ENCODE measurements at places on chromosomes 4 and X.

DNA sequence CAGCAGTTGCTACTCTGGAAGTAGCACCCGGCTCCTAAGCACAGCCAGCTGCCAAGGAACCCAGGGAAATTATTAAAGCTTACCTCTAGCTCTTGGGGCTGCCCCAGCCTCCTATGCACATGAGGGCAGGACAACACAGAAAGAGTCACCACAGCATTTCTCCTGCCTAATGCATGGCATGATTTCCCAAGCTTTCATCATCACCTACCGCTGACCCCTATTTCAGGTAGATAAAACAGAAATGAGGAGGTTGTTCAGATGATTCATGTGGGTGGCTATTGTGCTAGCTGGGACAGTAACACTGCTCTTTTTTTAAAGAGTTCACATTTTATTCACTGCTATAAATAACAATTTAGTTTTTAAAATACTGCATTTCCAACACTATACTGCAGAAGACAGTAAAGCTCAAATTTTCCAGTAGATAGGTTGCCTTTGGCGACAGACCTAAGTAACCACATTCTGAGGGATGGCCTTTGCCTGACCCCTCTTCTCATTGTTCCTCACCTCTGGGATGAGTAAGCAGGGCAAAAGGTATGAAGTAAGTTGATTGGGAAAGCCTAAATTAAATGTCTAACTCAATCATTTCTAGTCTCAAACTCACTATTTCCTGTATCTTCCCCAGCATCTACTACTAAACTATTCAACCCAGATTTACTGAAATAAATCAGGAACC, 16.7 kb downstream of the CASK start:
- DNase-seq: no peak

DNA sequence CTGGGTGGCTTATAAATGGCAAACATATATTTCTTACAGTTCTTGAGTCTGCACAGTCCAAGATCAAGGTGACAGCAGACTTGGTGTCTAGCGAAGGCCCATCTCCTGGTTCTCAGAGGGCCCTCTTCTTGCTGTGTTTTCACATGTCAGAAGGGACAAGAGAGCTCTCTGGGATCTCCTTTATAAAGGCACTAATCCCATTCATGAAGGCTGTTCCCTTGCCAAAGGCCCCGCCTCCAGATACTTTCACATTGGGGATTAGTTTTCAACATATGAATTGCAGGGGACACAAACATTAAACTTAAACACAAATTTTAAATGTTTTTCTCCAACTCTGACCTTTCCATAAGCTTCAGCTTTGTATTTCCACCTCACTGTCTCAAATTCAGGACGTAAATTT, 1135.0 kb upstream of the TENM3 start:
- DNase-seq: no peak

DNA sequence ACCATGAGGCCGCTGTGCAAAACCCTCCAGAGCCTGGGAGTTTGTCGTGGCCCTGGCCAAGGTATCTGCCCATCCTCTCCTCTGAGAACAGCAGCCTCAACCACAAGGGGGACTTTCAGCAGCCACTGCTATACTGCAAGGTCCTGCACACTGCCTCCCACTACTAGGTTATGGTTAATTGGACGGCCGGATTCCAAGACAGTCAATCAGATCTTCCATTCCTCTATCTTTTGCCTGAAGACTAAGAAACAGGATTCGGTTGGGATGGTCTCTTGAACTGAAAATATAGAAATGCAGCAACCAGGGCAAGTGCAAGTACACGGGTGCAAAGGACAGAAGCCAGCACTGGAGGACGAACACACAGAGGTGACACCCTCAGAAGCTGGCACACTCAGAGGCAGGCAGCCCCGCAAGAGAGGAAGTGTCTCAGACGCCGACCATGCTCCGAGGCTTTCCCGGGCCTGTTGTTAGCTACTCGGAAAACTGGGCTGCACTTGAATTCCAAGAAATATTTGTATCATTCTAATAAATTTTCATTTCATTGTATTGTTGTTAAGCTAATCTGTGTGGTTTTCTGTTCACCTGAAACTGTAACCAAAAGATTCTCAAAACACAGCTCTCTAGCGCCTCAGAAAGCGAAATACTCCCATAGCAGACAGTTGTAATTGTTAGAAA, 63.3 kb downstream of the AFAP1 start:
- no peak for DNase-seq

DNA sequence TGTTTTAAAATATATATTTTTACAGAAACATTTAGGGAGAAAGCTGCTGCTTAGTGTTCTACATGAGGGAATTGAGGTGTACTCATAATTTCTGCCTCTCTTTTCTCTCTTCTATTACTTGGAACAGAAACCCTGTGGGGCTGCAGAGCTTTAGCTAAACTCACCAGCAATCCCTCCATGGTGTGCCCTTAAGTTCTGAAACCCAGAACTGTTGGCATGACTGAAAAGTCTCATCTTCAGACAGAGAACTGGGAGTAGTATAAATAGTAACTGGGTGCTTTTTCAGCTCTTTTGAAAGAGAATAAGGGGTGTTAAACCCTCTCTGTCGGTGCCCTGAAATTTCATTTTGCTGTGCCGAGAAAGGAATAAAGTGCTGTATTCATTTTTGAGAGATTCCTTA, 294.9 kb upstream of the BOD1L1 start:
- no peak for DNase-seq

DNA sequence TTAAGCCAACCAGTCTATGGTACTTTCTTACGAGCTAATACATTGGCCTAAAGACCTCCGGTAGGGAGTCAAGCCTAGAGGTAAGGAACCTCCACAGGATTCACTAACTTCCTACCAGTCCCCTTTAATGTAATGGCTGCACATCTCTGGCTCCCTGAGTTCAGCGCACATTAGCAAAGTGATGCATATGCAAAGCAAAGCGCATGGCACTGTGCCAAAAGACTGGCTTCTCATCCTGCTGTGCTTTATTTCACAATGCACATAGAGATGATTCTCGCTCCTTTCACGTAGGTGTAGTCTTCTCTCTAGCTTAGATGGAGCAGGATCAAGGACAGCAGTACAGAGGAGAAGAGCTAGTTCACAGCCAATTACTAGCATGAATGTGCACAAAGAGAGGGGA, 14.6 kb upstream of the CLTRN start:
- DNase-seq: no peak

GRCh38 chr4:144556636-144557035, 89.3 kb upstream of the HHIP start:
- no peak for DNase-seq

DNA sequence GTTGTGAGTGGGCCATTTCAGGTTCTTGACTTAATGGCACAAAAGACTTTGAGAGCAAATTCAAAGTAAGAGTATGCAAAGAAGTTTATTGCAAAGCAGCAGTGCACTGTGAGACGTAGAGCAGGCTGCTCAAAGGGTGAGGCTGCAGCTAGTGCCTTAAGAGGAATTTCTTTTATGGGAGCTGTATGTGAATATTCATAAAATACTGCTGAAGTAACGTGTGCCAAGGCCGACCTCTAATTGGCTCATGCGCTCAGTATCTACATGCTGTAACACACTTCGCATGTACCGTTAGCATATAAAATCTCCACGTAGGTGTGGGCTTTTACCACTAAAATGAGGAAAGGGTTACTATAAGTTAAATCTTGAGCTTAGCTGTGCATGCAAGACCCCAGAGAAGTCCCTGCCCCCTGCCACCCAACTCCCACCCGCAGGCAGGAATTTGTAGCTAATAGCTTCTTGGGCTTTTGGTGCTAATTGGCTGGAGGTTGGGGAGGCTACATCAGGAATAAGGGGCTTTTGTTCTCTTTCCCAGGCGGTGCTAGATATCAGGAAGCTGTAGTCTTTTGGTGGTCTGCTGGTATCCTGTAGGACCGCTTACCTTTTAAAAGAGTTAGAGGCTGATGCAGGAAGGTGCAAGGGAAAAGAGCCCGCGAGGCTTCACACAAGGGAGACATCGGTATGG, 47.6 kb downstream of the FSTL5 start:
- DNase-seq: no peak

DNA sequence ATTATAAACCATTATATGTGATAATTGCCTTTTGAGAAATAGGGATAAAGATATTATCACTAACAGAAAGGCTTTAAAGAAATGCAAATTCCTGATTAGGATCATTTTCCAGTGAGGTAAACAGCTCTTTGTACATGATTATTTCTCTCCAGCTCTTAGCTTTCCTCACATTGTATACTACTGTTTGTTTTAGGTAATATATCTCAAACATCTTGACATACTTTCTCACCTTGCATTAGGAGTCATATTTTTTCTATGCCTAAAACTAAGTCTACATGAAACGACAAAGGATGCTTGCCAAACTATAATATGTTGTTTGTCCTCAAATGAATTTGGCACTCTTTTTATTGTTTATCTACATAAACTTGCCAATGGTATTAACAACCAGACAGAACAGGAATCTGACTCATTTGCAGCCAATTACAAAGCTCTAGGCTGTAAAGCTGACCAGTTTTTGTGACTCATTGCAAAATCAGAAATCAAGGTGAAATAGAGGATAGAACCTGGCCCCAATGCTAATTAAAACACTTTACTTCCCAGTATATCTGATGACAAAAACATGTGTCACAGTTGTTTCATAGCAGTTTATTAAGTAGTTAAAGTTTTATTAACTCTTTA, 107.0 kb downstream of the IQCM start:
- DNase-seq: no peak

- DNase-seq: peak; percentile 36
Observed at GRCh38 chr4:67880866-67881610, 2.8 kb downstream of the TMPRSS11D start.

DNA sequence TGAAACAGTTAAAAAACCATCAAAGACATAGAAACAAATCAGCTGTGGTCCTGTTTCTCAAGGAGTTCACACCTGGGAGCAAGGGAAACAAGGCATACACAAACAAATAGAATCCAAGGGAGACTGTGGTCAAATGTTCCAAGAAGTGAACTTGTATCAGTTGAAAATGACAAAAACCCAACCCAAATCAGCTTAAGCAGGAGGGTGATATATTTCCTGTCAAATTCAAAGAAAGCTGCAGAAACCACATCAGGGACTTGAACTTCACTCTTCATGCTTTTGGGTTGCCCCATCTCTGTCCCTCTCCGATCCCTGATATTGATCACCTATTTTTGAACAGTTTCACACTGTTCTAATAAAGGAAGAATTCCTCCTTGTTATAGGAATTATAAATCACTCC, 148.6 kb upstream of the FMR1 start:
- no peak for DNase-seq

DNA sequence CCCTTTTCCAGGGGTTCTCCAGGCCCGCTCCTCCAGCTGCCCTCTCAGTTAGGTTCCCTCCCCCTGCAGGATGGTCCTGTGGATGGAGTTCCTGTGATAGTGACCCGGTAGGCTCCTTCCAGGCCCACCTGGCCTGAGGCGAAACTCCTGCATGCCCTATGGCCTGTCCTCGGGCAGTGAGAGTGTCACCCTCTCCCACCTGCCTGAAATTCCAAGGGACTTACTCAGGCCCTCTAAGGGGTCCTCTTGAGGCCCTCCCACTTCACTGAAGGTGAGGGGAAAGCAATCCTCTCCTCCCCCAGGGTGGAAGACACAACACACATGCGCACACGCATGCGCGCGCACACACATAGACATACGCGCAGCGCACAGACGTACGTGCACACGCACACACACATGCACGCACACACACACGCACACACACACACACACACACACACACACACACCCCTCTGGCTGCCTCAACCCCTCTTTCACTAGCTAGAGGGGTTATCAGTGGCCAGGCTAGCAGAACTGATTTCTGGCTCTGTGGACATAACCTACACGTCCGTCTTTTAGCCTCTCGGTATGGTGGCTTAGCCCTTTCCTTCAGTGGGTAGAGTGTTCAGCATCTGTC, 215.9 kb downstream of the CBR4 start:
- no peak for DNase-seq

DNA sequence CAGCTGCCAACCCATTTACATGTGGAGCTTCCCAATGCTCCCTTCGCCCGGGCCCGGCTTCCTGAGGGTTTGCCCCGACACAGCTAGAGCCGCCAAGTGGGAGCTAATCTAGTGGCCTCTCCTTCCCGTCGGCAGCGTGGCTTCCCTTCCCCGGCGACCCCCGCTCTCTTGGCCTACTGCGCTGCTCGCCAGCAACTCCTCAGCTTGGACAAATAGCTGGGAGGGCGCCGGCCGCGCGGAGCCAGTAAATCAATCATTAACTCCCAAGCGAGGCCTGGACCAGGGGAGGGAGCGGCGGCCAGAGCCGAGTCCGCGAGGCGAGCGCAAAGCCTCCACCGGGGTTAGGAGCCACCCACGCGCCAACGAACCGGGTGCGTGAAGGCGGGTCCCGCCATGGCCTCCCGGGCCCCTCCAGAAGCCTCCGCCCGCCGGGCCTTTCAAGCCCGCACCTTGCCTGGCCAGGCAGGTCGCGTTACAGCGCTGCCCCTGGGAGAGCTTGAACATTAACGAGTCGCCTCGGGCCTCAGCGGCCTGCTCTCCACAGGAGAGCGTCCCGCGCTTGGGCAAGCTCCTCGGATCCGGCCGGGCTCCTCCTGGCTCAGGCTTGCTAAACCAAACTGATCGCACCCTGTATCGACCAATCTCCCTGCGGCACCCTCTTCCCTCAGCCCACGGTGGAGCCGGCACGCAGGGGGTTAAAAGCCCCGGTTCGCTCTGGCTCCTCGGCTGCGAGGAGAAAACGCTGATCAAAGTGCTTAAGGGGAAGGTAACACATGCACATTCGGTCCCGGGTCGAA, 10.6 kb upstream of the BCOR start:
- peak; percentile 87 for DNase-seq

GRCh38 chrX:21479695-21480270, 105.6 kb downstream of the CNKSR2 start:
- DNase-seq: peak; percentile 65

DNA sequence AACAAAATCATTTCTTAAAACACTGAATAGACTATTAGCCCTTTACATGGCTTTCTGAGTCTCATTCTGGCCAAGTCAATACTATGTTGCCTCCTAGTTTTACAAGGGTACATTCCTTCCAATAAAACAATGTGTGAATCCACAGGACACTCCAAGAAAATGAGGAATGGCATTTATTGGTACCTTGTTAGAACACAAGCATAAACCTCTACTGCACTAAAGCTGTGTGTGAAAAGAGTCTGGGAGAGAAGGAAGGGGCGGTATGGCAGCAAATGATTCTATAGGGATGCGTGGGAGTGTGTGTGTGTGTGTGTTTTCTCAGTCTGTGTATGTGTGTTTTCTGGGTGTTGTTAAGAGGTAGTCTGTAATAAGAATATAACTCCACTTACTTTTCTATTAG, 48.9 kb downstream of the CXCL1 start:
- DNase-seq: no peak

DNA sequence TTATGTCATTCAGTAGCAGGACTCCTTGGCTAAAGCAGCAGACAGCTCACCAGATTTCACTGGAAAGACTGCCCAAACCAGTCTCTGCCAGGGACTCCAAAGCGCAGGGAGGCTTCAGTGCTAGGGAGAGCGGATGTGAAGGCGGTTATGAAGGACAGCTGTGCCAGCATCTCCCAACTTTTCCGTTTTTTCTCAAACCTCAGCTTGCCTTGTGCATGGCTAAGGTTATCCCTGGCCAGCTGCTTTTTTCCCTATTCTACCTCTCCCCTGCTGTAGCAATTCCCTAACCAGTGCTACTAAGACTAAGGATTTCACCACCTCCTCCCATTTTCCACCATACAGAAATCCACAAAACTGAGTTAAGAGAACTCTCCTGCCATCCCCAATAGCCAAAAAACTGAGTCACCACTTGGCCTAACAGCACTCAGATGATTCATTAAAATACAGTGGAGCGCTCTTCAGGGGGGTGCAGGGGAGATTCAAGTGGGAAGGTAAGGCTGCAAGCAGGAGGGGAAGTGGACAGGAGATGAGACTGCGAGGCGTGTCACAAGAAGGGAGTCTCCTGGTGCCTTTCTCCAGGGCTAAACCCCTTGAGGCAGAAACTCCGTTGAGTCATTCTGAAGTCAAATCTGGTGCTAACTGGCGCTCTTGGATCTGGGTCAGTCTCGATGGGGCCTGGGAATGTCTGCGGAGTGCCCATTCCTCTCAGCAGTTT, 90.7 kb downstream of the PALLD start:
- peak; percentile 39 for DNase-seq
